ENCODE measurements at places on chromosomes 2 and 18. TPM values are rescaled to one million over a fixed set of nuclear protein-coding genes. Genes with fewer than 3 reads are reported as not detected.

DNA sequence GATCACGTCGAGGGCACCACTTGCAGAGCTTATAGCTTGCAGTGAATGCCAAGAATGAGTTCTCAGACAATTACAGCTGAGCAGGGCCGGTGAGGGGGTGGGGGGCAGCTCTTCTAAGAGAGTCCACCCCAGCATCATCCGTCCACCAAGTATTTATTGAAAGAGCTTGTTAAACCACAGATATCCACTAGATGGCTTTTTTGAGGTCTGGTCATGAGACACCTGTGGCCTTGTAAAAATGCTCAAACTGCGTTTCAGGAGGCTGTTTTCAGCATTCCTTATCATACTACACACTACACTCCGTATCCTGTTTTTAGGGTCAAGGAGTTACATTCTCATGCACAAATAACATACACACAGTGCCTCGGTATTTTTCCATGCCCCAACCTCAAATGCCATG lies 51.5 kb downstream of the DNAJC10 start:
- DNase-seq = peak; percentile 47

TNS1 gene
- 2.0 TPM for total RNA-seq

TNFRSF11A gene
- 0.04 TPM for total RNA-seq

DNA sequence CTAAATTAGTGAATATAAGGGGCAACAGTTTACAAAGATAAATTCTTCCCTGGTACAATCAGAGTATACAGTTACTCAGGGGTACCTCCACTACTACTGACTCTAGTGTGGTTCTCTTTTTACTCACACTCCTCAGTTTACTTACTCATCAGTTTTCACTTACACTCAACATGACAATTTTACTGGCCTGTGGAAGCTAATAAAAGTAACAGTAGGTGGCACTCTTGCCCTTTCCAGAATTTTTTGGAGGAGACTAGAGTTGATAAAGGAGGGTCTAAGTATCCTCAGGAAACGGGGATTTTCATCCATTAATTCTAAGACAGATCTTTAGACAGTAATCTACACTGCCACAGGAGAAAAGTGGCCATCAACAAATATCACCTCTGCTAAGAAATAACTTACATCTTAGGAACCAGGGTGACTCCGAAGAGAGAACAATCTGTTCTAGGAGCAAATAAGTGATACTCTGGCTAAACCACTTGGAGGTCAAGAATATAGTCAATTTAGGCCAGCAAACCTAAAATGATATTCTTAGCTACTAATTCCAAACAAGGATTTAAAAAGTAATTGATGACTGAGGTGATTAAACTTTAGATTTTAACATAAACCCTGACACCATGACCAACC lies 61.3 kb downstream of the ATL2 start:
- DNase-seq = peak; percentile 31

SP140 gene
- 0.35 TPM for total RNA-seq

DNA sequence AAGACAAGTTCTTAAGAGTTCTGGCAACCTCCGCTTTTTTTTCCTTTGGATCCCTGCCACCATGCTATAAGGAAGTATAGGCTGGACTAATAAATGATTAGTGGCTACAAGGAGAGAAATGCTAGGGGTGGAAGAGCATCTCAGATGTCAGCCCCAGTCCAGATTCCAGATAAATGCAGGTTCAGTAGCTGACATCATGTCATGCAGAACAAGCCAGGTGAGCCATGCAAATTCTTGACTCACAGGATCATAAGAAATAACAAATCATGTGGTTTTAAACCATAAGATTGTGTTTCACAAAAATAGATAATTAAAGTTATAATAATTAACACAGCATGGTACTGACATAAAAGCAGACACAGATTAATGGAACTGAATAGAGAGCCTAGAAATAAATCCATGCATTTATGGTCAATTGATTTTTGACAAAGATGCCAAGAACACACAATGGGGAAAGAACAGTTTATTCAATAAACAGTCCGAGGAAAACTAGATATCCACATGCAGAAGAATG lies 152.9 kb upstream of the SESTD1 start:
- DNase-seq = no peak

DNA sequence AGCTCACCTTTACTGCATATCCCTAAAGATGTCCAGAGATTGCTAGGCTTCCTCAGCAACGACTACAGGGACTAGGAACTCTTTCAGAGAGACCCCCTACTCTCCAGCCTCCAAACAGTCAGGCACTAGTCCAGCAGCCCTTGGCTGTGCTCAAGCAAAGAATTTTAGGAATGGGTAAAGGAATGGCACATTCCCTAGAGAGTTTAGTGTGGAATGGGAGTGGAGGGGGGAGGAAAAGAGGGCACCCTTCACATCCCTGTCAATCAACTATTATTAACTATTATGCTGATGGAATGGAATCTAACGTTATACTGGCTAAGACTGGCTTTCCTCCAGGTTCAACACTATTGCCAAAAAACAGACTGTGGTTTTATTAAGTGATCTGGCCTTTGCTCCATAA lies 64.8 kb downstream of the IKZF2 start:
- no peak for DNase-seq

DNA sequence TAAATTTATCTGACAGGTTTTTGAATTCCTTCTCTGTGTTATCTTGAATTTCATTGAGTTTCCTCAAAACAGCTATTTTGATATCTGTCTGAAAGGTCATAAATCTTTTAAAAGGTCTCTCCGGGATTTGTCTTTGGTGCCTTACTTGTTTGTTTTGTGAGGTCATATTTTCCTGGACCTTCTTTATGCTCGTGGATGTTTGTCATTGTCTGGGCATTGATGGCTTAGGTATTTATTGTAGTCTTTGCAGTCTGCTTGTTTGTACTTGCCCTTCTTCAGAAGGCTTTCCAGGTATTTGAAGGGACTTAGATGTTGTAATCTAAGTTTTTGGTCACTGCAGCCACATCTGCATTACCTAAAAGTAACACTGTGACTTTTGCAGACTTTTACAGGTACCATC lies 355.2 kb downstream of the PARD3B start:
- no peak for DNase-seq

IL18RAP gene
- 5.2 TPM for total RNA-seq

DNA sequence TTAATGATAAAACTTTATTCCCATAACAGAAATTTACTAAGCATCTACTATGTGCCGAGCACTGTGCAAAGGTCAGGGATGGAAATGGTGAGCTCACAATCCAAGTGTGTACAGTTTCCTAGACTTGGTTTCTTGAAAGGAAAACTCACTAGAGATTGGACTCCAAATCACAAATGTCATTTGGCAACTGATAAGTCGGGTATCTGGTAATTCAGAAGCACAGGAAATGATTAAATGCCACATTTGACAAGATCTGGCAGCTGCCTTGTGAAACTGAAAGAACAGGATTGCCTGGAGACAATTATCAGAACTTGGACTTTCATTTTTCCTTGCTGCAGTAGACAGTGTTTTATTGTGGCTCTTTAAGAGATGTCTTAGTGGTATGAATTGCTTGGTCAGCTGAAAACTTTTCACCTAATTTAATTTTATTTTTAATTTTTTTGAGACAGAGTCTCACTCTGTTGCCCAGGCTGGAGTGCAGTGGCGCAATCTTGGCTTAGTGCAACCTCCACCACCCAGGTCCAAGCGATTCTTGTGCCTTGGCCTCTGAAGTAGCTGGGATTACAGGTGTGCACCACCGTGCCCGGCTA lies 19.2 kb downstream of the ITGA6 start:
- no peak for DNase-seq

GRCh38 chr2:201344663-201345366 lies 12.3 kb downstream of the FLACC1 start:
- DNase-seq = peak; percentile 58

- DNase-seq = no peak
Measured at GRCh38 chr2:69685321-69686048, 41.9 kb upstream of the AAK1 start.

DNA sequence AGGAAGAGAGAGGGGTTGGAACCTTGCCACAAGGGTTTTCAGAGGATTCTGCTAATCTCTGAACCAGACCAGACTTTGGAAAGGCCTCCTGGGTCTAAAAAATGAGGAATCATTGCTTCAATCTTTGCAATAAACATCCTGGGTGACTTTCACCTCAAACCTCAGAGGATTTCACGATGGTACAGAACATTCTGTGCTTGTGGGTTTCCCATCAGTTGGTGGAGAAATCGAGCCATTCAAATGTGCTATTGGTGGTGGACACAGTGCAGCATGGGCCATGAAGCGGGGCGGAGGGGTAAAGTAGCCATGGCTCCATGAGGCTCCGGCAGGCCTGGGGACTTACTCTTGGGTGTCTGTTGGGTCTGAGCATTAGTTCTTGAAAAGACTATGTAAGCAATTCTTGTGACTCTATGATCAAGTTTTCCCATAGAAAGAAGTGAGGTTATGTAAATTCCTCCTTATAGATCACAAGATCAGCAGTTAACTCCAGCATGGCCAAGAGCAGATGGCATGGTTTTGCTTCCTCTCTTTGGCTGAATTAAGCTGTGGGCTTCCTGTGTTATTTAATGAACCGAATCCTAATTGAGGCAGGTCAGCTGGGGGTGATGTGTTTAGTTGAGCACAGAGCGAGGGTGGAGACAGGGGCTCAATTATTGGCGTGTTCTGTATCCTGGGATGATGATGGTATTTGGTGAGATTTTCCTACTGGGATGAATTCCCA lies 1.9 kb upstream of the IL1R2 start:
- no peak for DNase-seq

- no peak for DNase-seq
Measured at GRCh38 chr2:137287913-137288639, 522.7 kb downstream of the THSD7B start.

- DNase-seq = no peak
Measured at GRCh38 chr2:222673883-222674282, 2.4 kb downstream of the MOGAT1 start.

CHAC2 gene
- total RNA-seq = 14.7 TPM
